KG1 (cell line): ENCODE measurements at places on chromosomes 6 and 20.
A peak's percentile ranks its signal among the peaks of the same experiment; 100 is the strongest.

- no peak for DNase-seq
Observed at GRCh38 chr6:9482030-9482738, 932.7 kb downstream of the TFAP2A start.

- peak; percentile 47 for DNase-seq
Observed at GRCh38 chr20:8853805-8854338, 215.0 kb upstream of the PLCB4 start.

DNA sequence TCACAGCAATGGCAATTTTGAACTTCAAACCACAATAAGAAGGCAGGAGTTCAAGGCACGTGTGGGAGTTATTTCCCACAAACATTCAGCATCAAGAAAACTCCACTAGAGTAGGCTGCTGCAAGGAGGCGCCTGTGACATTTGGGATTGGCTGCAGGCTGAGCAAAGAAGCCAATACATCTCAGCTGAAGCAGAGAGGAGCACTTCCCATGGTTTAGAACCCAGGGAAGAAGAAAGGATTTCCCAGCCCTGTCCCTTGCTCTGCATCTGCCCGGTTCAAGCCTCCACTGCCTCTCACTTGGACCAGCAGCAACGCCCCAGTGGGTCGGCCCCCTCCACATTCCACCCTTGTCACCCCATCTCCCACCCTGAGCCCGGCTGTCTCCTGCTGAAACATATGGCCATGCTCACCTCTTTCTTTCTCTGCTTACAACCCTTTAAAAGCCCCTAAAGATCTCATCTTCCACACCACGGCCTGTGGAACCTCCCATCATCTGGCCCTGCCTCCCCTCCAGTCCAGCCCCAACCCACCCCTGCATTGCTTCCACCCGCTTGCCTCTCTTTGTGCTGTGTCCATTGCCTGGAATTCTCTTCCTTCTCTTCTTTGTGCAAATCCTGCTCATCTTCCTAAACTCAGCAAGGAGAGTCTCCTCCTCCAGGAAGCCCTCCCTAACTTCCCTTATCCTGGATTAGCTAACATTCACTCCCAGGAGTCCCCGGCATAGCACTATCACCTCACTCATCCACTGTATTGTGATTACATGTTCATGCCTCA is 128.3 kb downstream of the ANKRD60 start:
- no peak for DNase-seq

DNA sequence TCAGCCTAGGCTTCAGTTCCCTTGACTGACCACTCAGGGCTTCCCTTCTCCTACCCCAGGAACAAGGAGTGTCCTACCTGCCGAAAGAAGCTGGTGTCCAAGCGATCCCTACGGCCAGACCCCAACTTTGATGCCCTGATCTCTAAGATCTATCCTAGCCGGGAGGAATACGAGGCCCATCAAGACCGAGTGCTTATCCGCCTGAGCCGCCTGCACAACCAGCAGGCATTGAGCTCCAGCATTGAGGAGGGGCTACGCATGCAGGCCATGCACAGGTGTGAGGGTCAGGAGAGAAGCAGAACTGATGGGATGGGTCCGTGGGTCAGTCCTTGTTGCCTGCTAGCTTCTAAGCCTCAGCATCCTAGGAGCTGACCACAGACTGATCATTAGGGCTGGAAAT is 1.6 kb downstream of the RING1 start:
- DNase-seq: no peak

DNA sequence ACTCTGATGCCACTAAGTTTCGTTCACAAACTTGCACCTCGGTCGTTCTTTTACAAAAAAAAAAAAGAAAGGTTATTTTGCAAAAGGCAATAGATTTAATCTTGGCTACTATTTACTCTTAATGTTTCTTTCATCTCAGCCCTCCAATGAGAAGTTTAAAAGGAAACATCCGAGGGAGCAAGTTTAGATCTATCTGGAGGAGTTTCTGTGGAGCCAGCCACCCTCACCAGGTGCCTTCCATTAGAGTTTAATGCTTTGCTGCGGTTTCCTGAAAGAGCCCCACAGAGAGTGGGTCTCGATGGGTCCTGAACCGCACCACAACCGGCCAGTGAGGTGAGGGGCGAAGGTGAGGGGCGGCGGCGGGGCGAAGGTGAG is 632 bp downstream of the PRKN start:
- no peak for DNase-seq

GRCh38 chr6:13278164-13278563 is 50.2 kb downstream of the TBC1D7 start:
- DNase-seq: no peak
